Activated CD8-positive, alpha-beta T cell treated with anti-CD3 and anti-CD28 coated beads, Interleukin-2, amount 10 ng/mL, durations not matched to agents 7 days and 5 days (primary cell): ENCODE measurements at places on chromosomes 5 and 9. TPM values are rescaled to one million over a fixed set of nuclear protein-coding genes. Genes with fewer than 3 reads are reported as not detected.

- peaks cover 44% of the 10 kb centered on the region for H3K27me3 ChIP-seq
- H3K4me1 ChIP-seq, result peaks cover 9% of the 10 kb centered on the region
- DNase-seq, result no peak
Measured at GRCh38 chr5:1649554-1649953, 125.8 kb upstream of the LPCAT1 start.

- H3K4me1 ChIP-seq, result no peaks in the 10 kb centered on the region
- no peak overlapping the region for H3K27ac ChIP-seq
- peaks cover 32% of the 10 kb centered on the region for H3K36me3 ChIP-seq
Measured at GRCh38 chr5:10676224-10676623, 84.8 kb downstream of the DAP start.

- no peaks in the 10 kb centered on the region for H3K27me3 ChIP-seq
- H3K36me3 ChIP-seq, result no peaks in the 10 kb centered on the region
- H3K27ac ChIP-seq, result no peak overlapping the region
Measured at GRCh38 chr5:125056671-125057485, 310.4 kb upstream of the ZNF608 start.

GRCh38 chr9:130630071-130630450 lies 34.3 kb upstream of the PRDM12 start:
- H3K36me3 ChIP-seq, result peaks cover 30% of the 10 kb centered on the region
- DNase-seq, result no peak
- no peak overlapping the region for H3K27ac ChIP-seq
- H3K4me1 ChIP-seq, result no peaks in the 10 kb centered on the region
- no peak overlapping the region for H3K4me3 ChIP-seq
- H3K27me3 ChIP-seq, result no peaks in the 10 kb centered on the region

DNA sequence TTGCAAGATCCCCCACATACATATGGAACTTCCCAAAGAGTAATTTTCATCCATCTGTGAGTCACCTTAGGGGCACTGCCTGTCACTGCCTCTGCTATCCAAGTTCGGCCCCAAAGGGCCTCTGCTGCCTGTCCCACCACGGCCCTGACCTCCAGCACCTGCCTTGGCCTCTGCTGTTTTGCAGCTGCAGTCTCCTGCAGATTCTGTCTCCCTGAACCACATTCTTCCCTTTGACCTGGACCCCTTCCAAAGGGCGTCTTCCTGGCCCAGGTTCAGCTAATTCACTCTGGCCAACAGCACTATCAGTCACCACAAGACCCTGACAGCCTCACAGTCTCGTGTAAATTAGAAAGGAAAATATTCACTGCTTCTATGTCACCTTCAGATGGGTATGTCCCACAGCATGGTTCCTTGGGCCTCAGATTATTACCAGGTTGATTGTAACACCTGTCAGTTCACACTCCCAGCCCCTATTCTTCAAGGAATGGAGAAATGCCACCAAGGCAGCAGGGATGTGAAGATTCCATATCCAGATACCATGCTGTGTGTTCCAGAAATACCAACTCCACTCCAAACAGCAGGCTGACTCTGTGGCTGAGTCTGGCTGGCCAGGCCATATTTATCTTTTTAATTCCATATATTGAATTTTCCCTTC lies 479.3 kb downstream of the ARHGEF28 start:
- no peaks in the 10 kb centered on the region for H3K36me3 ChIP-seq
- no peaks in the 10 kb centered on the region for H3K4me1 ChIP-seq
- H3K27ac ChIP-seq, result no peak overlapping the region
- peaks cover 6% of the 10 kb centered on the region for H3K27me3 ChIP-seq
- no peak overlapping the region for H3K4me3 ChIP-seq
- no peak for DNase-seq

DNA sequence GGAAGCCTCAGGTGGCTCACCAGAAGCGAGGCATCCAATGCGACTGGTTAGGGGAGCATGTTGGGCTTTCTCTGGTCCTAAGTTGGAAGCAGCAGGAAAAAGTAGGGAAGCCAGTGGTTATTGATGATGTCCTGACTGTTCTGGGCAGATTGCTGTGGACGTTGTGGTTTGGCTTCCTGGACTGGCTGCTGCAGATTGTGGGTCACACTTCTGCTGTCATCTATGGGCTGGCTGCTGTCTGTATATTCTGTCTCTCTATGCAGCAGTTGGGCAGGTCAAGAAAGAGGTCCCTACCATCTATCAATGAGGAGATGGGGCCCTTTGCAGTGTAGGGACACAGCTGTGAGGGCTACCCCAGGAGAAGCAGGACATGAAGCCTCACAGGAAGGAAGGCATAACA lies 13.5 kb upstream of the MARCHF6 start:
- H3K27me3 ChIP-seq, result peaks cover 3% of the 10 kb centered on the region
- DNase-seq, result peak; percentile 9
- H3K4me3 ChIP-seq, result no peak overlapping the region
- H3K4me1 ChIP-seq, result no peaks in the 10 kb centered on the region

- peaks cover 25% of the 10 kb centered on the region for H3K27me3 ChIP-seq
- H3K4me3 ChIP-seq, result peak overlapping the region; percentile 56
- H3K27ac ChIP-seq, result no peak overlapping the region
- no peaks in the 10 kb centered on the region for H3K36me3 ChIP-seq
Measured at GRCh38 chr5:10563110-10563944, 543 bp upstream of the ANKRD33B start.

- no peak for DNase-seq
- peak overlapping the region; percentile 85 for H3K27ac ChIP-seq
Measured at GRCh38 chr9:128073253-128073886, 5.3 kb downstream of the SLC25A25 start.

GRCh38 chr5:132677191-132677590 lies 3.4 kb downstream of the IL4 start:
- no peaks in the 10 kb centered on the region for H3K27me3 ChIP-seq
- H3K27ac ChIP-seq, result no peak overlapping the region
- DNase-seq, result no peak
- no peak overlapping the region for H3K4me3 ChIP-seq
- H3K36me3 ChIP-seq, result no peaks in the 10 kb centered on the region
- H3K4me1 ChIP-seq, result peaks cover 41% of the 10 kb centered on the region

GRCh38 chr9:31839273-31839672 lies 545.2 kb upstream of the ACO1 start:
- H3K27me3 ChIP-seq, result no peaks in the 10 kb centered on the region
- H3K36me3 ChIP-seq, result no peaks in the 10 kb centered on the region
- DNase-seq, result no peak
- no peak overlapping the region for H3K27ac ChIP-seq

DNA sequence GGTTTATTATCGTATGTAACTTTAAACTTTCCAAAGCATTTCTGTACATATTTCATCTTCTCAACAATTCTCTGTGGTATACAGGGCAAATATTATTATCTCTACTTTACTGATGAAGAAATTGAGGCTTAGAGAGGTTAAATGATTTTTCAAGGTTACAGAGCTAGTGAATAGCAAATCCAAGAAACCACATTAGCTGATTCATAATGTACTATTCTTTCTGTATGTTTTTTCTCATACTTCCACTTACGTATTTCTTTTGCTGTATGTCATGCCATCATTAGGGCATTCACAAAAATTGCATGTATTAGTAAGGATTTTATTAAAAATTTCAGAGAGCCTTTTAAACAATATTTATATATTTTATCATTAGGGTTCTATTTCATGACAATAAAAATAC lies 372.4 kb upstream of the DMAC1 start:
- no peak overlapping the region for H3K27ac ChIP-seq
- no peaks in the 10 kb centered on the region for H3K4me1 ChIP-seq
- no peak overlapping the region for H3K4me3 ChIP-seq
- no peaks in the 10 kb centered on the region for H3K27me3 ChIP-seq

DNA sequence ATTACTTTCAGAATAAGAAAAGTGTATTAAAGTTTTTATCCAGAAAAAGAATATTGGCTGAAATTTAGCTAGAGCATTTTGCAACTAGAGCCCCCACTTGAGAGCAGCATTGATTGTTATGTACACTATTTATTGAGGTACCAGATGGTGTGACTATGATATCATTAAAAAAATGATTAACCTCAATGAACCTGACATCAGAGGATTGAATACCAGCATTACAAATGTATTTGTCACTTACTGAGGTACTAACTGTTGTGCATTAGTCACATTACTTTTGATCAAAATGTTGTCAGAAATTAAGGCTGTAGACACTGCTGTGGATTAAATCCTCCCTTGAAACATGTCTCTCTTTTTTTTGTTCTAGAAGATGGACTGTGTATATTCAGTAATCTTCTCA lies 127.8 kb upstream of the DHFR start:
- no peaks in the 10 kb centered on the region for H3K27me3 ChIP-seq
- H3K4me3 ChIP-seq, result no peak overlapping the region
- no peak for DNase-seq

GRCh38 chr5:173581408-173582215 lies 34.8 kb downstream of the BOD1 start:
- H3K4me1 ChIP-seq, result no peaks in the 10 kb centered on the region
- H3K27me3 ChIP-seq, result no peaks in the 10 kb centered on the region
- no peak overlapping the region for H3K27ac ChIP-seq

DNA sequence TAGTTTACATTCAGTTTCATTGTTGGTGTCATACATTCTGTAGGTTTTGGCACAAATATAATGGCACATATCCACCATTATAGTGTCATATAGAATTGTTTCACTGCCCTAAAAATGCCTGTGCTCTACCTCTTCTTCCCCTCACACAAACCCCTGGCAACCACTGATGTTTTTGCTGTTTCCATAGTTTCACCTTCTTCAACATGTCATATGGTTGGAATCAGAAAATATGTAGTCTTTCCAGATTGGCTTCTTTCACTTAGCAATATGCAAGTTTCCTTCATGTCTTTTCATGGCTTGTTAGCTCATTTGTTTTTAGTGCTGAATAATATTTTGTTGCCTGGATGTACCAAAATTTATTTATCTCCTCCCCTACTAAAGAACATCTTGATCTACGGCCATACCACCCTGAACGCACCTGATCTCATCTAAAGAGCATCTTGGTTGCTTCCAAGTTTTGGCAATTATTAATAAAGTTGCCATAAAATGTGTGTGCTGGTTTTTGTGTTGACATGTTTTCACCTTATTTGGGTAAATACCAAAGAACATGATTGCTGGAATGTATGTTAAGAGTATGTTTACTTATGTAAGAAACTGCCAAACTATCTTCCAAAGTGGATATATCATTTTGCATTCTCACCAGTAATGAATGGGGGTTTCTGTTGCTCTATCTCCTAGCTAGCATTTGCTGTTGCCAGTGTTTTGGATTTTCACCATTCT lies 17.0 kb upstream of the CDK20 start:
- peaks cover 22% of the 10 kb centered on the region for H3K27me3 ChIP-seq
- no peak overlapping the region for H3K27ac ChIP-seq
- H3K36me3 ChIP-seq, result no peaks in the 10 kb centered on the region
- DNase-seq, result no peak
- no peak overlapping the region for H3K4me3 ChIP-seq

The BHMT gene
- not detected for total RNA-seq

GRCh38 chr9:137306850-137307254 lies 4.8 kb upstream of the NRARP start:
- no peak overlapping the region for H3K27ac ChIP-seq
- no peak overlapping the region for H3K4me3 ChIP-seq
- peaks cover 22% of the 10 kb centered on the region for H3K4me1 ChIP-seq
- no peaks in the 10 kb centered on the region for H3K36me3 ChIP-seq
- DNase-seq, result no peak

DNA sequence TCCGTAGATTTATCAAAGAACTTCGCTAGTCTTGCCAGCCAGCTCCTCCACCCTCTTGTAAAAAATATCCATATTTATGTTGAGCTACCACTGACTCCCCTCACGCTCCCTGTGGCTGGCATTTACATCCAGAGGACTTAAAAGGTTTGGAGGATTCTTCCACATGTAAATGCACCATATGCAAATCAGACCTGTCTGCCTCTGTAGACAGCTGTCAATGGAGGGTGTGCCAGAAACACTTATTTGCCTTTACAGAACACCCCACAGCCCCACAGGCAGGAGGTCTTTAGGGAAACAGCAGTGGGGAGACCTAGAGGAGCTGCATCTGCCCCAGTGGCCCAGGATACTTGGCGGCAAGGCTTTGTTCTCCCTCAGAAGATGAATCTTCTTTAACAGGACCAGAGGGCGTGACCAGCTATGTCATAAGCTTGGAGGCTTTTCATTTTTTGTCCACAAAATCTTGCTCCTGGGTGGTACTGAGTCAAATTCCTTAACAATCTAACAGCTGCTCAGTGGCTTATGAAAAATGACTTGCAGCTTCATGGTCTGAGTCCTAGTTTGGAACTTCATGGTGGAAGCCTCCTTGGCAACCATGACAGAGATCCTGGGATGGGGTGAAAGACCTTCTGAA lies 535.8 kb downstream of the EBF1 start:
- H3K4me3 ChIP-seq, result no peak overlapping the region
- no peak for DNase-seq
- H3K36me3 ChIP-seq, result no peaks in the 10 kb centered on the region
- H3K27me3 ChIP-seq, result no peaks in the 10 kb centered on the region

The RAB24 gene
- total RNA-seq, result 44.1 TPM

DNA sequence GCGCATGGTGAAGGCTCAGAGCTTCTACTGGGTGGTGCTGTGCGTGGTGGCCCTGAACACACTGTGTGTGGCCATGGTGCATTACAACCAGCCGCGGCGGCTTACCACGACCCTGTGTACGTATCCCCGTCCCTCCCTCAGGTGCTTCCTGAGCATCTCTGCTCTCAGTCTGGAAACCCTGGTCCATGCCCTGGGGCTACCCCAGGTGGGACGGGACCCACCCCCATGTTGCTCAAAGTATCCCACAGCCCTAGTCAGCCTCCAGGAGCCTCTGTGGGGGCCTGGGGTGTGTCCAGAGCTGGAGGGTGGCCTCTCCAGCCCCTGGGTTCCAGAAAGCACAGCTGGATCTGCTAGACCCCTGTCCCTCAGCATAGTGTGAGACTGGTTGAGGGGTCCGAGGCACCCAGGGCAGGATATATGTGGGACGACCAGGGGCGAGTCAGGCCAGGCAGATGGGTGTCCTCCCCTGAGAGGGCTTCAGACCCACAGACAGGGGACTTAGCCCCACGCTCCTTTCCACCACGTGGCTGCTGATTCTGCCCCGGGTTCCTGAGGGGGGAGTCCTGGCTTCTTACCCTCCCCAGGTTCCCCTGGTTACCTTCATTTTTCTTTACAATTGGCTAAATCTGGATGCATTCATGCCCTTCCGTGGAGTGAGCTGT lies 94.0 kb downstream of the CACNA1B start:
- no peak overlapping the region for H3K27ac ChIP-seq
- no peaks in the 10 kb centered on the region for H3K27me3 ChIP-seq
- no peaks in the 10 kb centered on the region for H3K36me3 ChIP-seq
- DNase-seq, result no peak
- H3K4me3 ChIP-seq, result no peak overlapping the region
- no peaks in the 10 kb centered on the region for H3K4me1 ChIP-seq

GRCh38 chr5:14723701-14724132 lies 59.2 kb downstream of the OTULIN start:
- no peaks in the 10 kb centered on the region for H3K27me3 ChIP-seq
- DNase-seq, result no peak
- H3K27ac ChIP-seq, result no peak overlapping the region
- peaks cover 9% of the 10 kb centered on the region for H3K4me1 ChIP-seq
- H3K4me3 ChIP-seq, result no peak overlapping the region
- H3K36me3 ChIP-seq, result no peaks in the 10 kb centered on the region

The PHAX gene
- total RNA-seq, result 33.7 TPM

The RASGRF2 gene
- total RNA-seq, result 11.6 TPM

DNA sequence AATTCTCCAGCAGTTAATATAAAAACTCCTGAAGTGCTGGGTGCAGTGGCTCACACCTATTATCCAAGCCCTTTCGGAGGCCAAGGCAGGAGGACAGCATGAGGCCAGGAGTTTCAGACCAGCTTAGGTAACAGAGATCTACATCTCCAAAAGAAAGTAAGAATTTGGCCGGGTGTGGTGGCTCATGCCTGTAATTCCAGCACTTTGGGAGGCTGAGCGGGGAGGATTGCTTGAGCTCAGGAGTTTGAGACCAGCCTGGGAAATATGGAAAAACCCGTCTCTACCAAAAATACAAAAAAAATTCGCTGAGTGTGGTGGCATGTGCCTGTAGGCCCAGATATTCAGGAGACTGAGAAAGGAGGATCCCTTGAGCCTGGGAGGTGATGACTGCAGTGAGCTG lies 6.7 kb upstream of the GPBP1 start:
- no peaks in the 10 kb centered on the region for H3K27me3 ChIP-seq
- H3K36me3 ChIP-seq, result peaks cover 1% of the 10 kb centered on the region
- H3K27ac ChIP-seq, result no peak overlapping the region
- peaks cover 18% of the 10 kb centered on the region for H3K4me1 ChIP-seq
